ENCODE measurements at places on chromosomes 12 and 14.
A peak's percentile ranks its signal among the peaks of the same experiment; 100 is the strongest.

DNA sequence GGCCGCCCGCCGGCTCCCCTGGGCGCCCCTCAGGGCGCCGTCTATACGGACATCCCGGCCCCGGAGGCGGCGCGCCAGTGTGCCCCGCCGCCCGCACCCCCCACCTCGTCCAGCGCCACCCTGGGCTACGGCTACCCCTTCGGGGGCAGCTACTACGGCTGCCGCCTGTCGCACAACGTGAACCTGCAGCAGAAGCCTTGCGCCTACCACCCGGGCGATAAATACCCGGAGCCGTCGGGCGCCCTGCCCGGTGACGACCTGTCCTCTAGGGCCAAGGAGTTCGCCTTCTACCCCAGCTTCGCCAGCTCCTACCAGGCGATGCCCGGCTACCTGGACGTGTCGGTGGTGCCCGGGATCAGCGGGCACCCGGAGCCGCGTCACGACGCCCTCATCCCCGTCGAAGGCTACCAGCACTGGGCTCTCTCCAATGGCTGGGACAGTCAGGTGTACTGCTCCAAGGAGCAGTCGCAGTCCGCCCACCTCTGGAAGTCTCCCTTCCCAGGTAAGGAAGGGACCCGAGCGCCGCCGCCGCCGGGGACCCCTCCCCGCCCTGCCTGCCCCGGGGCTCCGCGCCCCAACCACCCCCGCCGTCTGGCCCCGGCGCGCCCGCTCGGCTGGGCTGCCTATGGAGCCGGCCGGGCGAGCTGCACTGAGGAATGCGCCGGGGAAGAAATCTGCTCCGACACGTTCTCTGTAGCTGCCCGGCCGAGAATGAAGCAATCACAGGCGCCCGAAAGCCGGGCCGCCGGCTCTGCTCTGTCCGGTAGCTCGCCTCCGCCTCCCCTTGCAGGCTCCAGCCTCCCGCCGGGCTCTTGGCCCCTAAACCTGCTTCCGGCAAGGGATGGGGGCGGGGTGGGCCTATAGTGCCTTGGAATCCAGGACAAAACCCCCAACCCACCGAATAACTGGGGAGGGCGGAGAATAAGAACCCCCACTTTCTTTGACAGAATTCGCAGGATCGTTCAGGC, 794 bp downstream of the HOXC13 start:
- peak; percentile 47 for DNase-seq

- DNase-seq, result peak; percentile 64
Measured at GRCh38 chr14:51342226-51342625, 102.2 kb downstream of the TMX1 start.

- no peak for DNase-seq
Measured at GRCh38 chr14:34099635-34100034, 148.8 kb upstream of the EGLN3 start.

GRCh38 chr12:108653922-108654321, 20.2 kb upstream of the SELPLG start:
- DNase-seq, result no peak

GRCh38 chr12:93766796-93767523, 89.8 kb downstream of the CRADD start:
- DNase-seq, result peak; percentile 81

- DNase-seq, result no peak
Measured at GRCh38 chr14:97401714-97402113, 604.5 kb downstream of the VRK1 start.

- DNase-seq, result peak; percentile 58
Measured at GRCh38 chr12:111991946-111992345, 21.0 kb downstream of the TMEM116 start.

GRCh38 chr12:124726596-124727263, 136.9 kb downstream of the SCARB1 start:
- DNase-seq, result no peak

- DNase-seq, result peak; percentile 14
Measured at GRCh38 chr14:84750284-84750683, 779.7 kb upstream of the FLRT2 start.

- DNase-seq, result no peak
Measured at GRCh38 chr14:95068080-95068479, 89.2 kb downstream of the DICER1 start.

DNA sequence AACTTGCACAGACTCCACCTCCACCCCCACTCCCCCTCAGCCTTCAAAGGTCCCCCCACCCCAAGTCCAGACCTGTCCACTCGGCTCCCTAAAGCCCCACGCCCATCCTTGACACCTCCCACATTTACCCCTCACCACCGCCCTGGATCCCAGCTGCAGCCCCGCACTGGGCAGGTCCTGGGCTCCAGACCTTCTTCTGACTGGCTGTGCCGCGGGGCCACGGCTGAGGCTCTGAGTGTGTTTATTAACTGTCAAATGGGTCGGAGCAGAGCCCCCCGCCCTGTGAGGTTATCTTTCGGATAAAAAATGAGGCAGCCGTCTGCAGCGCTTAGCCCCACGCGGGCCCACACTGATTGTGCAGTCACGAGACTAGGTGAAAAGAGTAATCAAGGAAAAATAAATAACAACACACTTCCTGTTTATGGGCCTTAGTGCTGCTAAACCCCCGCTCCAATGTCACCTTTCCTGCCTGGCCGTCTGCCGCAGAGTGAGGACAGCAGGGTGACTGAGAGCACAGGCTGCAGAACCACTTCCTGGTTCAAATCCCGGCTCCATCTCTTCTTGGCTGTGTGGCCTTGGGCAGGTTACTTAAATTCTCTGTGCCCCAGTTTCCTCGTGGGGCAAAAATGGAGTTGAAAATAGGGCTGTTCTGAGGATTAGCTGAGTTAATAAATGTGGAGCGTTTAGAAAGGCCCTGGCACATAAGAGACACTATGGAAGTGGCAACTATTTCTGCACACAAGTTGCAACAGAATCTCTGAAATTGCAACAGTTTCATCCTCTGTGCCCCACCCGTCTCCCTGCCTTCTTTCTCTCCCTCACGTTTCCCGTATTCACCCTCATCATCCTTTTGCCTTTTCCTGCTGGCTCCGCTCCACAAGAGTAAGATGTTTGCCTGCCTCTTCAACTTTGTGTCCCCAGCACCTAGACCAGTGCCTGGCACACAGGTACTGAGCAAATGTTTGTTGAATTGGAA, 9.4 kb downstream of the SETD1B start:
- no peak for DNase-seq

- no peak for DNase-seq
Measured at GRCh38 chr14:48751293-48751692, 834.9 kb downstream of the RPS29 start.

DNA sequence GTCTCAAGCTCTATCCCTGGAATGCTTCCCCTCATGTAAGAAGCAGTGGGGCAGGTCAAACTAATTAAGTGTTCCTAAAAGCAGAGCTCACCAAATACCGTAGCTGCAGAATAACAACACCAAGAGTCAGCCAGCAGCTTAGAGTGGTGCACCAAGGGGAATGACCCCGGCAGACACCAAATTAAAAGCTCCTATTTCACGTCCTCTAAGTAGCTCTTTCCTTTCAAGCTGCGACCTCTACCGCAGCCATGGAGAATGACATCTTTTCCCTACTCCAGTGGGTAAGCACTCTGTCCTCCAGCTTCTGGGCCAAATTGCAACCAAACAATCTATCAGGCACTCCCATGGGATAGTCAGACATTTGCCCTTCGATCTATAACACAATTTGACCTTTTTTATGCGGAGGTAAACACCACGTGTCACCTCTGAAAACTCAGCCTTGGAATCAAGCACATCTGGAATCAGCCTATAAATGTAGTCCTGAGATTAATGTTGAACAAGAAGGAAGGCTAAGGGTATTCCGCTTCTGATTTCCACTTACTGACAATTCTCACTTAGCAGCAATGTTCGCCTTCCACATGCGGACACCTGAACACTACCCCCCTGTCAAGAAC, 67.6 kb upstream of the CDKN3 start:
- DNase-seq, result peak; percentile 70

GRCh38 chr12:69515394-69515930, 45.3 kb downstream of the FRS2 start:
- DNase-seq, result no peak

DNA sequence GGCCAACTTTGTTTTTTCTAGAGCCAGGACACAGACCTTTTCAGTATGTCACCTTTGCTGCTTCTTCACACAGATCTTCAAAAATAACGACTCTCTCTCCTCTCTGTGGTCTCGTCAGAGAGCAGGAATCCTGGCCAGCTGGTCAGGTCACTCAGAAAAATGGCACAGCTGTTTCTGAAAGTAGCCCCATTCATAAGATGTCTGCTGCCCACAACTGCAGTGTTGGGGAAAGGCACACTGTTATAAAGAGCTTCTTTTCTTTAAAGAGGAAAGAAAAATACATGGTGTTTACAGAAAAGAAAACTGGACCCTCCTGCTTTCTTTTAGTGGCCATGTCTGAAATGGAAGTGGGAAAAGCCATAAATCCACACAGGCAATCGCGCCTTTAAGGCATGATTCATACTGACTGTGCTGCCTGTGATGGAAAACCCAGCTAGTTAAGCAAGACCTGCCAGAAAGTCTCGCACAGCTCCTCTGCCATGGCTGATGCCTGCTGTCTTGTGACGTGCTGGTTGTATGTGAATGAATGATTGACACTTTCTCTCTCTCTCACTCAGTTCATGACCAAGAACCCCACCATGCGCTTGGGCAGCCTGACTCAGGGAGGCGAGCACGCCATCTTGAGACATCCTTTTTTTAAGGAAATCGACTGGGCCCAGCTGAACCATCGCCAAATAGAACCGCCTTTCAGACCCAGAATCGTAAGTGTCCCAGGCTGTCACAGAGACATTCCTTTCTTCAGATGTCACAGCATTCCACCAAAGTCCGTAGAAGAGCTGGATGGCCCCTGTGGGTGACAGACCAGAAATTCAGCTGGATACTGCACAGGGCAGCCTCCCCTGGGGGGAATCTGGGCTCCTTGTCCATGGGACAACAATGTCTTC, 147.9 kb upstream of the HIF1A start:
- DNase-seq, result peak; percentile 96

DNA sequence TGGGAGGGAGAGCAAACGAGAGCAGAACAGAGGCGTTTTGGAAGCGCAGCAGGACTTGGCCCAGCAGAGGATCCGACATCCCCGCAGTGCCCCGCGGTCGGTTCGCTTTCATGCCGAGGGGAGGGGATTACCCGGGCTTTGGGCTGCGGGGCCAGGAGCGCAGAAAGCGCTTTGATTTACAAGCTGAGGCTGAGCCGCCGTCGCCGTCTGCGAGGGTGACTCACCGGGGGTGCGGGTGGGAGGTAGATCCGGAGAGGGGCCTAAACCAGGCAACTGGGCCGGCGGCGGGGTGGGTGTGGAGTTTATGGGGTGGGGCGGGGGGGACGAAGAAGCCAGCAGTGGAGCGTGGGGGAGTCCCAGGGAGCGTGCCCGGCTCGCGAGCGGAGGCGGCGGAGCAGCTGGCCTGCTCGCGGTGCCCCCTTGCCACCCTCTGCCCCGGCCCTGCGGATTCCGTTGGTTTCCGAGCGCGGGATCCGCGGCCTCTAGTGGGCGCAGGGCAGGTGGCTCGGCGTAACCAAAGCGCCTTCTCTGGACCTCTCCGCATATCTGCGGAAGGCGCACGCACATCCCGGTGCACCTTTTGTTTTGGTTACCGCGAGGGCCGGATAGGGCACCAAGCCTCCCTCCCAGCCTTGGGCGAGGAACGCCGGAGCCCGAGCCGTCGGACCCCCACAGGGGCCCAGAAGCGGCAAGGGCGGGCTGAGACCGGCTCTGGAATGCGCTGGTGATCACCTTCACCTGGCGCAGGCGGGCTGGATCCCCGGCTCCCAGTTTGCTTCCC, 2.6 kb downstream of the SIX4 start:
- DNase-seq, result peak; percentile 78

- DNase-seq, result peak; percentile 79
Measured at GRCh38 chr12:54428050-54429013, 9.3 kb upstream of the ITGA5 start.

DNA sequence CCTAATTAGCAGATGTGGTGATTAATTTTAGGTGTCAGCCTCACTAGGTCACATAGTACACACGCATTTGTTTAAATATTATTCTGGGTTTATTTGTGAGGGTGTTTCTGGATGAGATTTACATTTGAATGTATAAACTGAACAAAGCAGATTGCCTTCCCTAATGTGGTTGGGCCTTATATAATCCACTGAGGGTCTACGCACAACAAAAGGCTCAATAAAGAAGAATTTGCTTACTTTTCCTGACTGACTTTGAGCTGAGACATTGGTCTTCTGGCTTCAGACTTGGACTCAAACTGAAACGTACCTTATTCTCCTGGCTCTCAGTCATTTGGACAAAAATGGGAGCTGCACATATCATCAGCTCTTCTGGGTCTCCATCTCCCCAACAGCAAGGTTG, 1132.3 kb upstream of the FLRT2 start:
- DNase-seq, result no peak

DNA sequence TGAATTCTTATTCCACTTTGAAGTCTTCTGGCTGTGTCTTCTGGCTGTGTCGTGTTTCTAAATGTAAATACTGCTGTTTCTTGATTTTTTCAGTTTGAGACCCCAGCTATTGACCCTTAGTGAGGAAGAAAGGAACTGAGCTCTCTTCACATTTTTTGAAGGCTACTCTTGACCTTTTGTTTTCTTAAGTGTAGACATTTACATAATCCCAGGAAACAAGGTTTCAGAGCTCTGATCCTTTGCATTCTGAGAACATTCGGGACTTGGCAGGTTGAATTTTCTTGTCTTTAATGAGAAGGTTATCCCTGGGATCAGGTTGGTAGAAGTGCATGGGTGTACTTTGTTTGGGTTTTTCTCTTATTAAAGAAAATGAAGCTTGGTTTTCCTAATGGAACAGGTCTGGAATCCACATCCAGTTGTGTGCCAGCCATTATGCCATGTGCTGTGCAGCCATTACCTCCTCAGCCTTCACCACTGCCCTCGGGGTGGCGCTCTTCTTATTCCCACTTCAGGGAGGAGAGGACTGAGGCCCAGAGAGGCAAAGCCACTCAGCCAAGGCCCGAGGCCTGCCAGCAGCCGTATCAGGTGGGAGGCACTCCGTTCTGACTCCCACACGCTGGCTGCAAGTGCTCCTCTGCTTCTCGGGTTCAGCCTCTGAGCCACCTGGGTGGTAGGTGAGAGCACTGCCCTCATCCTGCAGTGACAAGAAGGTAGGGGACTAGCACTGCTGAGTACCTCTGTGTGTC, 120.9 kb downstream of the BEGAIN start:
- DNase-seq, result no peak

- DNase-seq, result no peak
Measured at GRCh38 chr12:94730847-94731246, 80.5 kb upstream of the TMCC3 start.
